ENCODE measurements at places on chromosomes 5 and 9.

DNA sequence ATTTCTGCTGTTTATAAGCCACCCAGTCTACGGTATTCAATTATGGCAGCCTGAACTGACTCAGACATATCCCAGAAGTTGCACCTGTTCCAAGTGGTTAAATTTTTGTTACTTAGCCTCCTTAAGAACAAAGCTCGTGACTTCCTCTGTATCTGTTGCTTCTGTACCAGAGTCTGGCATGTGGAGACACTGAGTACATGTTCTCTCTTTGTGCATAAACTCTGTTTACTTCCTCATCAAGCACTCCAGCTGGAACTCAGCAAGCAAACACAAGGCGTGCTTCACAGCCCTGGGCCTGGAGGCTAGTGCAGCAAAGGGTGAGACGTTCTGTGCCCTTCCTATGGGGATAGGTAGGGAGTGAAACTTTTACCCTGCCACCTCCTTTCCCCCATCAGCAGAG, 19.0 kb downstream of the C9orf152 start:
- no peak for DNase-seq

- DNase-seq: no peak
Observed at GRCh38 chr9:91208837-91209236, 152.9 kb downstream of the AUH start.

DNA sequence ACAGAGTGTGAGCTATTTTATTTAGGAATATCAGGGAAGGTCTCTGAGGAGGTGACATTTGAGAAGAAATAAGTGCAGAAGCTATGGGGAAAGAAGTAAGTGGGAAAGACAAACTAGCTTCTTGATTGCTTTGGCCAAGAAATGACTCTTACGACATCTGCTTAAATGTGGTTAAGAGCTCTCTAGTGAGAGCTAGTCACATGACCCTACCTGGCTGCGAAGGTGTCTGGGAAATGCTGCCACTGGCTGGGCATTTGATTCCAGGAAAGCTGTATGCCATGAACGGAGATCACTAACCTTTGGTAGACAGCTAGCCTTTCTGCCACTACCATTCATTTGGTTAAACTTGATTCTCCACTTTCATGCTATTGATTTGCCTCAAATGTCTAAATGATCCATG, 80.1 kb downstream of the KIAA0825 start:
- no peak for DNase-seq

- DNase-seq: no peak
Observed at GRCh38 chr5:65121880-65122436, 353.2 kb downstream of the CWC27 start.

DNA sequence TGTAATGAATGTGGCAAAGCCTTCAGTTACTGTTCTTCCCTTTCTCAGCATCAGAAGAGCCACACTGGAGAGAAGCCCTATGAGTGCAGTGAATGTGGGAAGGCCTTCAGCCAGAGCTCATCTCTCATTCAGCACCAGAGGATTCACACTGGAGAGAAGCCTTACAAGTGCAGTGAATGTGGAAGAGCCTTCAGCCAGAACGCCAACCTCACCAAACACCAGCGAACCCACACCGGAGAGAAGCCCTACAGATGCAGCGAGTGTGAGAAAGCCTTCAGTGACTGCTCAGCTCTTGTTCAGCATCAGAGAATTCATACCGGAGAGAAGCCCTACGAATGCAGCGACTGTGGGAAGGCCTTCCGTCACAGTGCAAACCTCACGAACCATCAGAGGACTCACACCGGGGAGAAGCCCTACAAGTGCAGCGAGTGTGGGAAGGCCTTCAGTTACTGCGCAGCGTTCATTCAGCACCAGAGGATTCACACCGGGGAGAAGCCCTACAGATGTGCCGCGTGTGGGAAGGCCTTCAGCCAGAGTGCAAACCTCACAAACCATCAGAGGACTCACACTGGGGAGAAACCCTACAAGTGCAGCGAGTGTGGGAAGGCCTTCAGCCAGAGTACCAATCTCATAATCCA, 6.8 kb downstream of the RPL12 start:
- no peak for DNase-seq

DNA sequence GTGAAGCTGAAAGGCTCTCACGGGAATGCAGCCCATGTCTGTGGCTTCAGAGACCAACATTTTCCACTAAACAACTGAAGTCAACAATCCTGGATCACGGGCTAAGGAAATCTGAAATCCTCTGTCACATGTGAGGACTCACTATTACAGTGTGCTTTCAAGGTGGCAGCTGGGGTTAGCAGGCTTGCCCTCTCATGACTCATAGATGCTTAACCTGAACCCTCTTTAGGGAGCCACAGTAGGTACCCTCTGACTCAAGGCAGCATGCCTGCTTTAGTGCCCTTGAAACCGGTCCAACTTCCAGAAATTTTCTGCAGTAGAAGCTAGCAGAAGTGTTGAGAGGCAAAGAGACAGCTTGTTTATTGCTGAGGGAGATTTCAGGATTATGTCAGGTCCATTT, 232.5 kb downstream of the GABRB2 start:
- DNase-seq: no peak

DNA sequence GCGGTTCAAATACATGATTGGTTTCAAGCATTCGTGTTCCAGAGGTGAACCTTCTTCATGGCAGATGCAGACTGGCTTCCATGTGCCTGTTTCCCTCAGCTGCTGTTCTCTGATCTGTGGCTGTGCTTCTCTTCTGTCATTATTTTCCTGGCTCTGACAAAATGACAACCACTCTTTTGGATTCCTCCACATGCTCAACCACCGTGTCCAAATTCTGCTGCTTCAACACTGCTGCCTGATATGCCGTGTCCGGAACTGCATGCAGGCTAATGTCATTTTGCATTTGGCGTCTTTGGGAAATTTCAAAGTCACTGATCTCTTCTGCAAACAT, 368.7 kb upstream of the ZNF608 start:
- no peak for DNase-seq
